ENCODE measurements at places on chromosomes 7 and 10.

DNA sequence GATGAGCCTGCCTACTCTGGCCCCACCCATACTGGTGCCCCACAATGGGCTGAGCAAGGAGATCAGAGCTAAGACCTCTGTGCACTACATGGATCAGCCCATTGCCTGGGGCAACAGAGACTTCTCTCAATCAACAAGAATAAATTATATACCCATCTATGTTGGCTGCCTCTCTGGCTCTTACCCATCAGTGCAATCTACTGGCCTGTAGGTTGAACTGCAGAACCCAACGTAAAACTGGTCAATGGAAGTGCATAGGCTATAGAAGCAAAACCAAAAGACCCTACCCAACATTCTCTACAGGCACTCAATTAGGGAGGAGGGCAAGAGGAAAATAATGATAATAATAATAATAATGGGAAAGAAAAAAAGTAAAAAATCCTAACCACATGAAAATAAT lies 574.3 kb downstream of the MAGI2 start:
- DNase-seq: no peak

DNA sequence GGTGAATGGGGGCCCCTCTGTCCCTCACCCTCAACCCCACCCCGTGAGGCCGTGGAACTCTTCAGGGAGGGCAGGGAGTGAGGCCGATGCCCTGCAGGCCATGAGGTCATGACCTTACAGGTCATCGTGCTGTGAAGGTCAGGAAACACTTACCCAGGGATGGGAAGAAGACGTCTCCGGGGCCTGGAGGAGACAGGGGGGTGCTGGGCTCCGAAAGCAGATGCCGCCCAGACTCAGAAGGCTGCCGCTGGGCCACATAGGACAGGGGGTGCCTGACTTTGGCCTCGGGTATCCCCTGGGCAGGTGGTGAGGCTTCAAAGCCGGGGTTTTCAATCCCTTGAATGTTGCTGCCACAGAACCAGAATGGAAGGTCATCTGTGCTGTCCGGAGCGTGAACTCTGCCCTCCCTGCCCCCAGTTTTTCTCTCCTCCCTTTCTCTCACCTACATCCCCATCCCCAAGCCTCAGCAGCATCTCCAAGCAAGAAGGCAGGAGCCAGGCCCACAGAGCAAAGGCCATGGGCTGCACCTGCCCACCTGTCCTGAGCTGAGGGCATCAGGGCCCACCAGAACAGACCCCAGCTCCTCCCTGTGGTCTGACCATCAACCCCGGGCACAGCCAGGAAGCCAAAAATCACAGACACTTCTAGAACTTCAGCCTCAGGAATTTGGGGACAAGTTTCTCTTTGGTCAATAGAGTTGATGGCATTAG lies 21.6 kb downstream of the VSIR start:
- DNase-seq: no peak

DNA sequence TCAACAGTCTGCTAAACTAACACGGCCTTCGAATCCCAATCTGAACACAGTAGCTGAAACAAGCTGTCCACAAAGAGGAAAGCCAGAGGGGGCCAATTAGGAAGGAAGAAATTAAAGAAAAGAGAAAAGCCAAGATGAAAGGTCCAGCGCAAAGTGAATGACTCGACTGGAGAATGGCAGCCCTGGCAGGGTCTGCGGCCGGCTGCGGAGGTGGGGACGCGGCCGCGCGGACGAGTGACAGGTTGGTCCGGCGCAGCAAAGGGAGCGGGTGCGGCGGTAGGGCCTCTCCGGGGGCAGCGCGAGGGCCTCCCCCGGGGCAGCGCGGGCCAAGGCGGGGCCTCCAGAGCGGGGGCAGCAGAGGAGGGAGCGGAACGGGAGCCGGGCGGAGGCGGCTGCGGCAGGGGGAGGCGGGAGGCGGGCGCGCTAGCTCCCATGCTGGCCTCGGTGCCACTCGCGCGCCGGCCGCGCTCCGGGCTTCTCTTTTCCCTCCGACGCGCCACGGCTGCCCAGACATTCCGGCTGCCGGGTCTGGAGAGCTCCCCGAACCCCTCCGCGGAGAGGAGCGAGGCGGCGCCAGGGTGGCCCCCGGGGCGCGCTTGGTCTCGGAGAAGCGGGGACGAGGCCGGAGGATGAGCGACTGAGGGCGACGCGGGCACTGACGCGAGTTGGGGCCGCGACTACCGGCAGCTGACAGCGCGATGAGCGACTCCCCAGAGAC lies at the start of gene VWC2:
TSS of gene VWC2 (plus strand) at position 421 of the 718 bp plus-strand sequence. CDS start 1,798 bp downstream, outside the sequence.
- DNase-seq: no peak

- DNase-seq: no peak
These were observed 33.6 kb downstream of the ZCCHC24 start for GRCh38 chr10:79411546-79412495.

DNA sequence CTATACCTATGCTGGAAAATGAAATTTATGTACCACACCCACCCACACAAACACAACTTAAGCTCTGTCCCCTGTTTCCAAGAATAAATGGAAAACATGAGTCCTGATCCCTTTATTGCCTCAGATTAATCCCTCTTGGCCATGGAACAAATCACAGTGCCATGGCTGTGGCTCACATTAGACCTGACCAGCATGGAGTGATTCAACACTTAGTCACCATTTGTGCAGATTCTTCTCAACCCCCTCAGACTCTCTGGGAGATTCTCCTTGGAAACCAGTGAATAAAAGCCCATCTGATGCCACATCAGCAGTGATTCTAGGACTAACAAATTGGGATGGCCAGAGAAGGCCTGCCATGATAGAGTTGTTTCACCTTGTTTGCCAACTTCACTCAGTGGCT lies 204.4 kb upstream of the TMEM72 start:
- no peak for DNase-seq

GRCh38 chr7:5143106-5143505 lies 46.9 kb upstream of the WIPI2 start:
- DNase-seq: no peak

DNA sequence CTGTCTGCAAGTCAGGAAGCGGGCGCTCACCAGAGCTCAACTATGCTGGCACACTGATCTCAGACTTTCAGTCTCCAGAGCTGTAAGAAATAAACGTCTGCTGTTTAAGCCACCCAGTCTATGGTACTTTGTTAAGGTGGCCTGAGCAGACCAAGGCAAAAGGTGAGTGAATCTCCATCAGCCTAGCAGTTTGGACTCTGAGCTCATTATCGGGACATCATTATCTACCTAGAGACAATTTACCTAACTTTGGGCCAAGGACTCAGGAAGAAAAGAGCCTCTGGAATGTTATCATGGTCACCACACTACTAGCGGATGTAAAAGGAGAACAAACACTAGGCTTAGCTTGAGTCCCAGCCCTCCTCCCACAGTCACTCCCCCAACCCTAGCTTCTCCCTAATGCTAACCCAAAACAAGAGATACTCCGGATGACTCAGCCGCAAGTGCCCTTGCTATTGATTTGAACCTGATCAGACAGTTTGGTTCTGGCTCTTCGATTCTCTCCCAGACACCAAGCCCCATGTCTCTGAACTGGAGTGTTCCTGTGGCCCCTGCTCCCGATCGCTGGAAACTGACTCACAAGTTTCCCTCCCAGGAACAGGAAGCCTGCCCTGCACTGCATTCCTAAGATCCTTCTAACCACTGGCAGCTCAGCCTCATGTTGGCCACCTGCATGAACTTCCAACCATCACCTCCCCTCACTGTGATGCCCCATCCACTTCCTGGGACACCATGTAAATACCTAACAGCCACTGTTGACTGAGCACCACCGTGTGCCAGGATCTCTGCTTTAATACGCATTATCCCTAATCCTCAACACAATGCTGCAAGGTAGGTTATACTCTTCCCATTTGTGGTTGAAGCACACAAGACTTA lies 34.5 kb downstream of the CREB3L2 start:
- no peak for DNase-seq

GRCh38 chr7:18520450-18521235 lies 25.1 kb downstream of the HDAC9 start:
- DNase-seq: no peak

DNA sequence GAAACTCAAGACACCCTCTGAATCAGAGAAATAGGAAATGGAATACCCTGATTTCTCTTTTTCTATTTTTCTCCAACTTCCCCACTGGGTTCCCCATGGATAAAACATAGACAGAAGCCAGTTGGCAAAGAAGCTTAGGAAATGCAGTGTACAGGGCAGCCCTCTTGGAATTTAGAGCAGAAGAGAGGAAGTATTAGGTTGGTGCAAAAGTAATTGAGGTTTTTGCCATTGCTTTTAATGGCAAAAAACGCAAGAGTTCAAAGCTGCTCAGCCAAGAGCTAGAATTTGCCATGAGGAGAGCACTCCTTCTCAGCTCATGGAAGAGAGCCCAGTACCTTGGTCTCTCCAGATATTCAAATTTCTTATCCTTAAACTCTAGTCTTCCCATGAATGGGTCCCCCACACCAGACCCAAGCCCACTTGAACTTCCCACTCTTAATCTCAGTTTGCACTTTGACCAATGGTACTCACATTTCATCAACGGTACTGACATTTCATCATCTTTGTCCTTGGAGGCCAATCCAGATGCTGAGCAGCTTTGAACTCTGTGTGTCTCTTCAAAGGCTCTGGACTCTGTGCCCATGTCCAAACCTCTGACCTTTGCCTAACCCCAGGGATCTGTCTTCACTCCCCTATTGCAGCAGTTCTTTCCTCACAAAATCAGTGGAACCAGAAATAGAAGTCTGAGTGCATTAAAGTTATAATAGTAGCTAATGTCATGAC lies 73.2 kb upstream of the PPP1R3C start:
- DNase-seq: no peak

DNA sequence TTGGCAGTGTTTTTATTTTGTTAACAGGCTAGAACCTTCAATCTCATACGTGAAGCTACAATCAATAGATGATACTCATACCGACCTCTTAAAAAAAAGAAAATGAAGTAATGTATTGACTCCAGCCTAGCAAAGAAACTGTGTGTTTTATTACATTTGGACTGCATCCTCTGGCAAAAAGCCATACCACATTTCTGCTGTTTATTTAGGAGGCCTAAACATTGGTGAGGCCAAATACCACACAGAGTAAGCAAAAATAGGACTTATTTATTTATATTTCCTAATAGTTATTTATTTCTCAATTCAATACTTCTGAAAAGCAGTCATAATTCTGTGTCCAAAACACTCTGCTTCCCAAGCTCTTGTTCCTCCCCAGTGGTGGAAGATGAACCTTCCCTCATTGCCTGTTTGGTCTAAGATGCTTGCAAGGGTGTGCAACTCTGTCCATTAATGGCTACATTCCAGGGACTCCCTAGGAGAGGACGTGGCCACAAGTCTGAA lies 398.8 kb upstream of the KLF6 start:
- DNase-seq: no peak

DNA sequence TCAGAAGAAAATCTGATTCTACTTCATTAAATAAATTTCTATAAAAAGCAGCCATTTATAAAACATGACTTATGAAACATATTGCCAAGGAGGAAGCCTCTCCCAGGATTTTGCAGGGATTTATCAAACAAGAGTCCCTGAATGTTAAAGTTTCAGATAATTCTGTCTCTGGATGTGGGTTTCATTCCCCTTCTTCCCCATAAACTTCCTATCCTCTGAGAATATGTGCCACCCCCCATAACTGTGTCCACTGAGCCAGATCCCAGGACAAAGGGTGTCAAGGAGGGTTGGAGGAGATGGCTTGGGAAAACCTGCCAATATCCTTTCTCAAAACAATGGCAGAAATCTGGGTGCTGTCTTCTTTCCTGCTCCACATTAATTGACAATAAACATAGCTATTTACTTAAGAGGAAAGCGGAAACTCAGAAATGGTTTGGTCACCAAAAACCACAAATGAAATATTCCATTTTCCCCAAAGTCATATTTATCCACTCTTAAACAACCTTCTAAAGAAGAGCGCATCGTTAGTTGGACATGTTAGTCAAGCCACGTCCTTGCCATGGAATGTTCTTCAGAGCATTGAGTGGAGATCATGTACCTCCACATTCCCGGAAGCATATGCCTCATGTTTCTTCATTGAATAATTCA lies 54.3 kb upstream of the AKR1E2 start:
- no peak for DNase-seq

DNA sequence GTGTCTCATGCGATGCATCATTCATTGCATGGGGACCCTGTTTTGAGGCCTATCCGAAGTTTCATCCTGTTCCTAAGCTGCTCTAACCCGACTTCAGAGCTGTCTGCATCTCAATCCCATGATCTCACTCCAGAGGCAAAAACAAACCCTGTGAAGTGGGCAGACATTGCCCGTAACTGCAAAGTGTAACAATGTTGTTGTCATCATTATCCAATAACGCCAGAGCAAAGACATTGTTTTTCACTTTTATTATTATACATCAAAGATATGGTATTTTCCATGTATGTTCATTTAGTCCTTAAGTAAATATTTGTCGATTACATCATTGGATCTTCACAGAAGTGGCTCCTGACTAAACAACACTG lies 246.7 kb downstream of the KLF6 start:
- no peak for DNase-seq

GRCh38 chr7:139827042-139827441 lies 2.0 kb upstream of the TBXAS1 start:
- DNase-seq: no peak

GRCh38 chr7:138125598-138126111 lies 49.4 kb downstream of the AKR1D1 start:
- no peak for DNase-seq

- DNase-seq: no peak
These were observed 354.2 kb downstream of the DNAJB6 start for GRCh38 chr7:157690833-157691585.

DNA sequence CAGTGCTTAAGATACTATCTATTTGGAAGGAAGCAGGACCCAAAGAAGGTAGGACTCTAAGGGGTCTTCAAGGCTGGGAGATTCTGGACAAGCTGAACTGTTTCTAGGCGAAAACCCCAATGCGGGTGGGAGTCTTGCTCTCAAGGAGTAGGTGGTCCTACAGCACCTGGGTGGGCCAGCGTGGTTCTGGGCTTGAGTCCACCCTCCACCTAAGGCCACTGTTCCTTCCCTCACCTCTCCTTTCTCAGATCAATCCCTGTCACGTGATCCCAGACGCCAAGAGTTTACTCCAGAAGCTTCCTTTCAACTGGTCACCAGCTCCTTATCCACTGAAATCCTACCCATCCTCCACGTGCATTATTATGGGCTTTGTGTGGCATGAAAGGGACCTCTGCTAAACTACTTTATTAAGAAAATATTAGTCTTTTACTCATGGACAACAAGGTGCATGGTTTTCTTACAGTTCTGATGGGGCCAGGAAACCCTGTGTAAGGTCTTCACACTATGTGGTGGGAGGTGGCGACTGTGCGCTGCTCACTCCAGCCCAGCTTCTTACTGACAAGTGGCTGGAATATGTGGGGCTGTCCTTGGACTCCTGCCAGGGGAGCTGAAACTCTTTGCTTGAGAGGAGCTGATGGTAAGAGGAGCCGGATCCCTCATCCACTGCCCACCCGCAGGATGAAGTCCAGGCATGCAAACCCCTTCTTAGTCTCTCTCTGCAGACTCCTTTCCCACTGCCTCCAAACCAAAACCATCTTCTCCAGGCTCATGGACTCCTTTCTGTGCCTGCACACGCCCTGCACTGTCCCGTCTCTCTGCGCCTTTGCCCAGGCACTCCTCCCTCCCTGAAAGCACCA lies 1.6 kb downstream of the ZNF746 start:
- no peak for DNase-seq

GRCh38 chr10:80444124-80444523 lies 10.0 kb upstream of the TSPAN14 start:
- DNase-seq: no peak

- no peak for DNase-seq
These were observed 96.4 kb downstream of the SLC25A40 start for GRCh38 chr7:87779806-87780205.

- no peak for DNase-seq
These were observed 40.6 kb upstream of the RBAK start for GRCh38 chr7:5005066-5005465.
